ENCODE measurements at places on chromosomes 16 and 17. TPM values are rescaled to one million over a fixed set of nuclear protein-coding genes. Genes with fewer than 3 reads are reported as not detected.

GRCh38 chr17:58227733-58228132, 8.7 kb upstream of the MKS1 start:
- no peak for DNase-seq

DNA sequence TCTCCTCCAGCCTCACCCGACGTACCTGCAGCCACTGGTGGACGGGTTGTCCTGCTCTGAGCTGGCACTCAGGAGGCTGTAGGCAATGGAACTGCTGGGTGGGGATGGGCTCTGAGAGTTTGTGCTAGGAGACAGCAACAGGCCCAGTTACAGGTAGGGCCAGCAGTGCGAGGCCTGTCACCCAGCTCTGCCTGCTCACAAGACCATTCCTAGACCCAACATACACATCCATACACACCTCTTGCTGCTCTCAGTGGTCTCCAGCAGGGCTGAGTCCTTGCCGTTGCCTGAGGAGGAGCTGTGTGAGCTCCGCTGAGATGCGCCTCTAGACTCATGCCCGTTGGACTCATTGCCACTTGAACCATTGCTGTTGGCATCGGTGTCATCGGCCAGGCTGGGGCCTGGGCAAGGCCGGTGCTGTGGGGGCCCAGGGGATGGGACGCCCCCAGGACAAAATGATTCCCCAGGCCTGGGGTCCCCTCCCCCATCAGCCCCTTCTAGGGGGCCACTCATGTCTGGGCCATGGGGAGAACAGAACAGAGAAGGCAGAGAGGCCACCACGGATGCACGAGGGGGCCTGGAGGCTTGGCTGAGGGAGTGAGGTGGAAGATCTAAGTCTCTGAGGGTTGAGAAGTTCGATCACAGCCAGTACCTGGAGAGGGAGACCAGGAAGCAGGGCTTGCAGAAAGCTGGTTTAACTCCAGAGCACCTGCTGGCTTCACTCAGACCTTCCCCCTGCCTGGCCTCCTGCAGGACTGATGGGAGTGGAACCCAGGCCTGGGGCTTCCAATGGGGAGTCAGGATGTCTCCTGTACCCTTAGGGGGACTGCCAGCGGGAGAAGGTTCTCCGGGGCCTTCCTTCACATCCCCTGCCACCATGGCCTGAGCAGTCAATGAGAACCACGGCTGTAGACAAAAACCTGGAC, 1.7 kb downstream of the PER1 start:
- no peak for DNase-seq

KRTAP3-1 gene
- total RNA-seq, result 1.3 TPM

DNA sequence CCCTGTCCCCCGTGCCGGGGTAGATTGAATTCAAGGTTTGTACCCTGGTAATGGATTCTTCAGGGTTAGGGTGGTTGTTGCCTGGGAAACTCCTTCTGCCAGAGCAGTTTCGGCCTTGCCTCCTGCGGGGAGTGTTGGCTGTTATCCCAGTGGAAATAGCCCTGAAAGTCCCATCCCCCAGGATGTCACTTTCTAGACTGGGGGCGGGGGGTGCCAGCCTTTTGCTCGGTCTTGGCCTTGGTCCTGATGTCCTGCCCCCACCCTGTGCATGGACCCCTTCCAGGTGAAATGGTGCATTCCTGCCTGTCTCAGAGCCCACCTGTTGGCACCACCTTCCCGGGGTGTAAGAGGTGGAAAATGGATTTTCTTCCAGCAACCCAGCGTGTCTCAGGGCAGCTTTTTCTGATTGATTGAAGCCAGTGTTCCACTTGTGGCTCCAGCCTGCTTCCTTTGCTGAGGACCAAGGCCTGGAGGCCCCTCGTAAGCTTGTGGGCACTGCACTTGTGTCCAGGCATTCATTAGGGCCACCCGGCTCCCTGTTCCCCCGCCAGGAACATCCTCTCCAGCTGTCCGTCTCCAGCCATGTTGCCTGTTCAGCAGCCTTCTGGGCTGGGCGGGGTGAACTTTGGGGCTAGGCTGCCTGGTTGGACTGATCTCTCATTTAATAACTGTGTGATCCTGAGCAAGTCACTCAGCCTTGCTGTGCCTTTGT, 25.6 kb downstream of the MGAT5B start:
- no peak for DNase-seq

DNA sequence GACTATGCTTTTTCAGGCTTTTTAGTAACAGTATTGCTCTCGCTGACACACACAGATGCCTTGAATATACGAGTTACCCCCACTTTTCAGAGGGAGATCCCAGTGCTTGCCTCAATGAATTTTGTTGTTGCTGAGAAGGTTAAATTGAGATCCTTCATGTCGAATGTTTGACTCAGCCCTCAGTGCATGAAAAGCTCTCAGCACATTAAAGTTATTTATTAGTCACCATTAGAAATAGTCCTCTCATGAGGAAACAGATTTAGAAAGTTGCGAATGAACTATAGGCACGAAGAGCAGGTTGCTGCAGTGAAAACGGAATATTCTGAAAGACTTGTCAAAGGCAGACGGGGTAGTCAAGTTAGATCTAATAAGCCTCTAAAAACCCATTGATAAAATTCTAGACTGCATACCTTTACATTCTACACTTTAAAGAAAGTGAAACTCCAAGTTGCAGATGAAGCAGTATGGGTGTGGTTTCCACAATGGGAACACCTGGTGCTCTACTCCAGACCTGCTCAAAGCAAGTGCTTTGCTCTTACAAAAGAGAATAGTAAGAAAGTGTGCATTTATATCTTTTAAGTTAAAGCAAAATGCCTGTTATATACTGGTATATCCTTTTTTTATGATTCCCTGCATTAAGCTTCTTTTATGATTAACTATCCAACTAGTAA, 238.1 kb downstream of the MAF start:
- DNase-seq, result no peak

SEZ6L2 gene
- 30.4 TPM for total RNA-seq

DNA sequence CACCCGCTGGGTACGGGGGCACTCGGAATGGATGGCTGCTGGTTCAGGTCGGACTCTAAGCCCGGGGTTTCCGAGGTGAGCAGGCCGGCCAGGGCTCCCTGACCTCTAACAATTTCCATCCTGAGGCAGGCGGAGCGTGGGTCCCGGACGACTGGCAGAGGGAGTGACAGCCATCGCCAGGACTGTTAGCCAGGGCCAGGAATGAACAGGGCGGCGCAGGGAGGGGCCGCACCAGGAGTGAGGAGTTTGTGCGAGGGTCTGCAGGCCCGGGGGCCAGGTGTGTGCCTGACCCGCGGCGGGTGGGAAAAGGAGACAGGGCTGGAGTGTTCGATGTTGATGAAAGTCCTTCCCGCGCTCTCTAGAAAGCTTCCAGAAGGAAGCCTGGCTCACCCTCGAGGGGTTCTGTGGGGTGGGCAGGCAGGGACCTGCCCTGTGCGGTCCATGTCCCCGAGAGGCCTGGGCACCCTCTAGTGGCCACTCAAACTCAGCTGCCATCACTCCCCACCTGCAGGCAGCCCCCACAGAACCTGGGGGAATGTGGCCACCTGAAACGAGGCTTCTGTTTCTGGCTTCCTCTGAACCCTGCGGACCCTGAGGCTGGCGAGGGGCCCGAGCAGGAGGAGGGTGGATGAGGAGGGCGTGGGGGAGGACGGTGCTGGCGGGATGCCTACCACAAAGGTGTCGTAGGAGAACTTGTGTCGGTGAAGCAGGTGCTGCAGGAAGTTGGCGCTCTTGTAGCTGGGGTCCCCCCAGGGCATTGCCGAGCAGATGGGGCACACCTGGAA, 8.2 kb downstream of the RNF166 start:
- DNase-seq, result no peak

DNA sequence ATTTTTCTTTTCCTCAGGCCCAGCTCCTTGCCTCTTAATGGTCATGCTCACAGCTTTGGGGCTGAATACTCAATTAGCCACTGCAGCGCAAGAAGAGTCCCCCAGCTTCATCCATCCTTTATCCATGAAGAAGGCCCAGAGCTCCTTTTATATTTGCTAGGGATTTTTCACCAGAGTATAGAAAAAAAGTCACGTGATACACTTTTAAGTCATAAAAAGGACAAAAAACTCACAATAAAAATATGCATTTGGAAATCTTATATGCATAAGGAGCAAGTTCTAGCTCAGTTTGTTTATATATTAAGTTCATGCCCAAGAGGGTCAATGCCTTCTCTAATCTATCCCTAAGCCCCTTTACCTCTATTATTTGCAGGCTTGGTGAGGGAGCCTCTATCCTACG, 254.1 kb downstream of the CA10 start:
- no peak for DNase-seq

ARHGDIA gene
- total RNA-seq, result 258 TPM

- DNase-seq, result no peak
Measured at GRCh38 chr17:57357830-57358430, 101.6 kb downstream of the MSI2 start.

PPY gene
- not detected for total RNA-seq

- no peak for DNase-seq
Measured at GRCh38 chr16:57887711-57888110, 83.2 kb downstream of the CNGB1 start.

GRCh38 chr16:57318240-57318970, 33.9 kb upstream of the PLLP start:
- DNase-seq, result no peak

DNA sequence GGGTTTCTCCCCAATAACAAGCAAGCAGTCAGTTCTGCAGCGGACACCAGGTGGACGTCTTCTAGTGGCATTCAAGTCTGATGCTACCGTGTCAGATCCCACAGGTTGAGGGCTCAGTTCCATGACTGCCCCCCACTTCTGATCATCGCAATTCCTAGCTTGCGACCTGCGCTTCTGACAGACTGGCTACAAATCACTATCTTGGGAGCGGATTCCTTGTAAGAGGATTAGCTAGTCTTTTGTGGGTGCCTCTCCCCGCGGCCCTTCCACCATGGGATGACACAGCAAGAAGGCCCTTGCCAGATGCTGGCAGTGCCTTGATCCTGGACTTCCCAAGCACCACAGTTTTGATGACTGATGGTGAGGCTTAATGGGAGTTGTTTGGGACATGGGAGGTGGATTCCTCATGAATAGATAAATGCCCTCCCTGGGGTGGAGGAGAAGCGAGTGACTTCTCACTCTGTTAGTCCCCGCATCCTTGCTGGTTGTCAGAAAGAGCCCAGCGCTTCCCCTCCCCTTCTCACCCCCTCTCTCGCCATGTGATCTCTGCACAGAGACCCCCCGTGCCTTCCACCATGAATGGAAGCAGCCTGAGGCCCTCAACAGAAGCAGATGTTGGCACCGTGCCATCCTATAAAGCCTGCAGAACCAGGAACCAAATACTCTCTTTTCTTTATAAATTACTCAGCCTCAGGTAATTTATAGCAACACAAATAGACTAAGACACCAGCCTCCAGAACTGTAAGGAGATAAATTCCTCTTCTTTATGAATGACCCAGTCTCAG, 19.1 kb downstream of the CDIP1 start:
- no peak for DNase-seq

GRCh38 chr17:56322991-56323390, 169.7 kb downstream of the ANKFN1 start:
- no peak for DNase-seq

DNA sequence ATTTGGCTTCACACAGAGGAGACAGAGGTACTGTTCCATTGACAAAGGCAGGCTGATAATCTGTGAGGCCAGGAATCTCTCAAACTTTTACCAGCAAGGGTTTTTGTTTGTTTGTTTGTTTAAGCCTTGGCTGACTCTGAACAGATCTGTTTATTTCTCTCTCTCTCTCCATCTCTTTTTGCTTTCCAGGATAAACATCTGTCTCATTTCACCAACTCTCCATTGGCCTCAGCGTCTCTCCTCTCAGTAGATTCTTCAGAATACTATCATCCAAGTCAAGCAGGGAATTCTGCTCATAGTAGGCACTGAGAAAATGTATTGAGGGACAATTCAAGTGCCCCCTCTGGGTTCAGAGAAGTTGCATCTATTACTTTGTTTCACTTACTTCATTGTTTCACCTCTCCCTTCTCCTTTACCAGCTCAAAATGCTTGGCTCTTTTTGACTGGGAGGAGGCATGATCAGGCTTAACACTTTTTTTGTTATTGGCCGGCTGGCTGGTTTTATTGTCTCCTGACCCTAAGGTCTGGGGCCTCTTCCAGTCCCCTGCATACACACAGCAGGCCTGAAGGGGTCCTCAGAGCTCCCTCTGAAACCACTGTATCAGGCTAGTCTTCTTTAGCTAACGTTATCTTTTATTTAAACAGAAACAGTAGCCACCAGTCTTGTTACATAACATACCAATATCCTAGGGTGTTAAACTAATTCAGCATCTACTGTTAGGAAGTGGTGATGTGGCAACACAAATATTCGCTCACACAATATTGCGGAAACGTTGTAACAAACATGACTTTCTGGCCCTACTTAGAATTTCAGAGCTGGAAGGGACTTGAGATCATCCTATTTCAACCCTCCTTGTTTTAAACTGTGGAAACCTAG, 2.0 kb upstream of the YPEL2 start:
- DNase-seq, result no peak

- no peak for DNase-seq
Measured at GRCh38 chr17:76262732-76263344, 2.3 kb upstream of the UBALD2 start.

TRIM25 gene
- 45.6 TPM for total RNA-seq

DNA sequence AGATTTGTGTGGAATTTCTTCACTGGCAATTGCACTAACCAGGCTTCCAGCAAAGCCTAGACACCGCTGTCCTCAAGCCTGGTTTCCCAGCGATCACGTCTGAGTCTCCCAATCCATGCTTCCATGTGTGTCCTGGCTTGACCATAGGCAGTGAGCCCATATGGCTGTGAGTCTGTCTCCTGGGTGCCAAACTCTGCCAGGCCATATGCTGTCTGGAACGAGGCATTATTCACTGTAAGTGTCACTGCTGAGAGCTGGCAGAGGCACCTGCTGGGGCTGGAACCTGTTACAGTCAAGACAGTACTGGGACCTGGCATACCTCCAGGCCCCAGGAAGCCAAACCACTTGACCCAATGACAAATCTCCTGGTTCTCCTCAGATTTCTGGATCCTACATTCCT, 60.4 kb downstream of the HS3ST2 start:
- no peak for DNase-seq

DNAAF8 gene
- total RNA-seq, result 0.49 TPM

- no peak for DNase-seq
Measured at GRCh38 chr16:71250461-71251235, 20.1 kb upstream of the HYDIN start.

DNA sequence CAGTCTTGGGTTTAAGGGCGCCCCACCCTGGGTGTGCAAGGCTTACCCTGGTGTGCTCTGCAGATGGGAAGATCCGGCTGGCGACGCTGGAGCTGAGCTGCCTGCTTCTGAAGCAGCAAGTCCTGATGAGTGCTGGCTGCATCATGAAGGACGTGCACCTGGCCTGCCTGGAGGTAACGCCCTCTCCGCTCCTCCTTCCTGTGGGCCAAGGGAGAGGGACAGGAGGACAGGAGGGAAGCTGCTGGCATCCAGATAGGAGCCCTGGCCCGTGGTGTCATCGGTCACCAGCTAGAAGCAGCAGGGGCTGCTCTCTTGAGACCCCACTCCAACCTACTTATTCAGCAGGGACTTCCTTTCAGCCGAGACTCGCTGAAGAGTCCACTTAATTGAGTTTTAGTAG, 97.8 kb downstream of the CLEC16A start:
- no peak for DNase-seq

TLCD3A gene
- total RNA-seq, result 25.3 TPM

ZNF629 gene
- total RNA-seq, result 41.4 TPM

DNA sequence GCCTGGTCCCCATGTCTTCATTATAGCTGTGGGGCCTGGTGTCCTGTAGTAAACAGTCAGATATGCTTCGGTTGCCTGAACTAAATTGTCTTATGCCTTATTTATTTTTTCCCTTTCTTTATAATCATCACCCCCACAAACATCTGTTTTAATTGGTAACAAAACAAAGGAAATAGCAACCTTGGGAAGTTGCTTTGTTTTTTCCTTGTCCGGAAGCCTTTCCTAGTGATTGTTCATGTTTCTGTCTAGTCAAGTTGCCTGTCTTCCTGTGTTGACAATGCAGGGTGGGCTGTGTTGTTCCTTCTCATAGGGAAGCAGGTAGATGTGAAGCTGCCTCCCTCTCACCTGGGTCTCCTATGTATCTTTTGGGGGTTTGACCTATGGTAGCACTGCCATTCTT, 16.7 kb downstream of the PGS1 start:
- no peak for DNase-seq
